ENCODE measurements at places on chromosomes 6 and 20.
A peak's percentile ranks its signal among the peaks of the same experiment; 100 is the strongest.

DNA sequence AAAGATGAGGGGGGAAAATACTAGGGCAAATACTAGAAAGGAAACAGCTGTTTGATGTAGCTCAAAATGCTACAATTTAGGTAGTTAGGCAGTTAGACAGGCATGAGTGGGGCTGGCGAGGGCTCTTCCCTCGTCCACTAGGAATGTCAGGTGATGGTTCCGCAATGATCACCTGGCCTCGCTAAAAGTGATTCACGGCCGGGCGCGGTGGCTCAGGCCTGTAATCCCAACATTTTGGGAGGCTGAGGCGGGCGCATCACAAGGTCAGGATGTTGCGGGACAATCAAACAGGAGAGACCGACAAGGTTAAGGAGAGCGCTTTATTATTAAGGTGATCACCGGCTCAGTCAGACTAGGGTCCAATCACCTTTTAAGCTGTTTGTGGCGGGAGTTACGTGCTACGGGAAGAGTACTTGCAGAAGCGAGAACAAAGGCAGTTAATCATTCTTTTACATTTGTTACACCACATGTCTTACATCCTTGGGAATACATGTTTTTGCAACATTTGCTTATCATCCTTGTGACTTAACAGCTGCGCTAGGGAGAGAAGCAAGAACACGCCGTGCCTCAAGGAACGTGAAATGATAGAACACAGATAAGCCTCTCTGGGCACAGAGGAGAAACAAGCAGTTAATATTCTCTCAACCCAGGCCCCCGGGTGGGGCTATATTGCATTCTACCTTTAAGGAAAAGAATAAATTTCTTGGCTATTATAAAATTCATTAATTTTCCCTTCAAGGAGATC lies 1025.4 kb downstream of the EYS start:
- DNase-seq = no peak

GRCh38 chr6:63930848-63931247 lies 295.2 kb downstream of the PHF3 start:
- DNase-seq = no peak

GRCh38 chr20:6651016-6651415 lies 116.5 kb upstream of the BMP2 start:
- DNase-seq = no peak

DNA sequence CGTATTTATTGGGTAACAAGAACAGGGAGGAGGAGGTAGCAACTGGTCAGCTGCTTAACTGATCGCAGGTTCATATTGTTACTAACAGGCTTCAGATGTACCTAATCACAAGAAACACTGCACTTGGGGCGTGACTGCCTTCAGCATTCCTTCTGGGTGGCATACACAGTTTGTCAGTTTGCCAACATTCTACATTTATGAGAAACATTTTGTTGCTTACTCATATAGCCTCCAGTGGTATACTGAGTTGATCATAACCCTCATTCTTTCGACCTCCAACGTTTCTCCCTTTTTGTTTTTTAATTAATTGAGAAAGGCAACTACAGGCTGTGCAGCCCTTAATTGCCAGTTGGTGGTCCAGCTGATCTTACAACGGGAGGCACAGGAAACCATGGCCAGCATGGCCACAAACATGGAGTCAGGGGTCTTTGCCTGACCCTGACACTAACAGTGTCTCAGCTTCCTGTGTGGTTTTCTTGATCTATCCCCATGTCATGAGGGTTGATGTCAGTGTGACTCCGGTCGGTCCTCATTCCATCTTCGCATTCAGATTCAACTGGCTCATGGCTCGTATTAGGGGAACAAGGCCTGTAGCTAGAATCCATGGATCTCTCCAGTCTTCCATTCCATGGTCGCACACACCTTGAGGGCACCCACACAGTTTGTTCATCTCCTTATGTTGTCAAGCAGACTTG lies 9.4 kb downstream of the EPB41L2 start:
- DNase-seq = no peak

DNA sequence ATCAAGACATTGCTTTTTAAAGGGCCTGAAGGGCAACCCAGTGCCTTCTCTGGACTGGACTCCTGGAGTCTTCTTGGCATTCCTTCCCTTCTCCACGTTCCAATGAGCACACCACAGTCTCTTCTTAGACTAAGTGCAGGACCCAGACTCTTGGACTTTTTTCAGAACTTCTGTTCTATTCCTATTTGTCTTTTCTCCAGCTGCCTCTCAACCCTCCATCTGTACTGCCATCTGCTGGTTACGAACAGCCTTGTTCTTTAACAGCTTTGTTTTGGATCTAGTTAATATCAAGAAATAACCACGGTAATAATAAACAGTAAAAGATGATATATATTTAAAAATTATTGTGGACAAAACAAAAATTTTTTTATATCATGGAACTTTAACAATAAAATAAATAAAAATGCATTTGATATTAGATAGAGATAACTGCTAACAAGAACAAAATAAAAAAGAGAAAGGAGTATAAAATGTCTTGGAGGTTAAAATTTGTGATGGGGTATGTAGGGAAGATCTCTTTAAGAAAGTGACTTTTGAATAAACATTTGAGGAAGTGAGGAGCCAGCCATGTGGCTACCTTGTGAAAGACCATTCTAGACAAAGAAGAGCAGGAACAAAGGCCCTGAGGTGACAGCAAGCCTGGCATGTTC lies 105.1 kb upstream of the HCRTR2 start:
- DNase-seq = no peak

- DNase-seq = peak; percentile 41
These were observed 51.7 kb downstream of the CHMP4B start for GRCh38 chr20:33862709-33863403.

- no peak for DNase-seq
These were observed 71.3 kb upstream of the MYL9 start for GRCh38 chr20:36469973-36470372.

GRCh38 chr20:36745234-36745926 lies 510 bp downstream of the NDRG3 start:
- DNase-seq = peak; percentile 37

DNA sequence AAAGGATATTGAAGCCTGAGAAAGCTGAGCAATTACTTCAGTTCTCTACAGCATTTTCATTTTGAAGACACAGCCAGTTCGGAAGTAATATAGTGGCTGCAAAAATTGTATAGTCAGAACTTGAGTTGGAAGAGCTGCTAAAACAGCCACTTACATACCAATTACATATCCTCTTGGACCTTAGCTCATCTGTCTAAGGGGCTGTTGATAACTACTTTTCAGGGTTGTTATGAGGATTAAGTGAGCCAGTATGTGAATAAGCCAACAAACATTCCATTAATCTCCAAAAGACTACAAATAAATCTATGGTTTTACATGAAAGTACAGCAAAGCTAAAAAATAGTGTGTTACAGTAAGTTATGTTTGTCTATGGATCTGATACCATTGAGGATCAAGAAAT lies 59.7 kb downstream of the TMEM200A start:
- no peak for DNase-seq

DNA sequence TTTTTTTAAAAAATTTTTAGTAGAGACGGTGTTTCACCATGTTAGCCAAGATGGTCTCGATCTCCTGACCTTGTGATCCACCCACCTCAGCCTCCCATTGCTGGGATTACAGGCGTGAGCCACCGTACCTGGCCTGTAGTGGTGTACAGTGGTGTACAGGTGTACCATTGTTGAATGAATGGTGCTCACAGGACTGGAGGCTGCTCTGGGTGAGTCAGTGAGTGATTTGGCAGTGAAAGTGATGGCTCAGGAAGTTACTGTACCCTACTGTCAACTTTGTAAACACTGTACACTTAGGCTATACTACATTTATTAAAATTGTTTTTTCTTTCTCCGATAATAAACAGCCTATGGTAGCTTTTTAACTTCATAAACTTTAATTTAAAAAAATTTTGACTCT lies 122.8 kb upstream of the EEF1E1 start:
- DNase-seq = no peak

DNA sequence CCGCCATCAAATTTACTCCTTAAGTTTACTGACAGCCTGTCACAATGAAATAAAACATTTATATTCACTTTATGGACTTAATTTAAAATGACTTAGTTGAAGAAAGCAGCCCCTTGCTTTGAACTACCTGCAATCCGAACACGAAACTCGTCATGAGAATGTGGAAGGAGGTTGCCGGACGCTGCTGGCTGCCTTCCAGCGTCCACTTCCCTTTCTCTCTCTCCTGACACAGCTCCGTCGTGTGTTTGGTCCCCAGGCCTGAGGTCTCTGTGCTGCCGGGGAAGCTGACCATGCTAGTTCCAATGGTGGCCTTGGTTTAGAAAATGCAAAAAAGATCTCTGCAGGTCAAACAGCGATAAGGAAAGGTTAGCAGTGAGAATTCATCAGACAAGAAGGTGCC lies 519.7 kb downstream of the CDH26 start:
- no peak for DNase-seq

- DNase-seq = no peak
These were observed 27.3 kb downstream of the CDK5RAP1 start for GRCh38 chr20:33373735-33374605.

DNA sequence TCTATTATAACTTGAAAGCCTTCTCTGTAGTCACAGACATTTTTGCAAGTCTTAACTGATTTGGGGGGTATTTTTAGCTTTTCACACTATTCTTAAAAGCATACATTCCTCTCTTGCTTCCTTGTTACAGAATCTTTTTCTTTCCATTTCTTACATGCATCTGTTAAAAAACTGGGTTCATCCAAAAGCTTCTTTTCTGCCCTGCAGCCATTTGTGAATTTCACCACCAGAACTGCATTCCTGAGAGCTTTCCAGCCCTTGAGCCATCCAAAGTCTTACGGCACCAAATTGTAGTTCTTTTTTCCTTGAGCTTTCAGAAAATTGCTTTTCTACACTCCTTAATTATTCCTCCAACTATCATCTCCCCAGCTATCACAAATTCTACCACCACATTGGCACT lies 19.7 kb upstream of the GSTA4 start:
- no peak for DNase-seq

DNA sequence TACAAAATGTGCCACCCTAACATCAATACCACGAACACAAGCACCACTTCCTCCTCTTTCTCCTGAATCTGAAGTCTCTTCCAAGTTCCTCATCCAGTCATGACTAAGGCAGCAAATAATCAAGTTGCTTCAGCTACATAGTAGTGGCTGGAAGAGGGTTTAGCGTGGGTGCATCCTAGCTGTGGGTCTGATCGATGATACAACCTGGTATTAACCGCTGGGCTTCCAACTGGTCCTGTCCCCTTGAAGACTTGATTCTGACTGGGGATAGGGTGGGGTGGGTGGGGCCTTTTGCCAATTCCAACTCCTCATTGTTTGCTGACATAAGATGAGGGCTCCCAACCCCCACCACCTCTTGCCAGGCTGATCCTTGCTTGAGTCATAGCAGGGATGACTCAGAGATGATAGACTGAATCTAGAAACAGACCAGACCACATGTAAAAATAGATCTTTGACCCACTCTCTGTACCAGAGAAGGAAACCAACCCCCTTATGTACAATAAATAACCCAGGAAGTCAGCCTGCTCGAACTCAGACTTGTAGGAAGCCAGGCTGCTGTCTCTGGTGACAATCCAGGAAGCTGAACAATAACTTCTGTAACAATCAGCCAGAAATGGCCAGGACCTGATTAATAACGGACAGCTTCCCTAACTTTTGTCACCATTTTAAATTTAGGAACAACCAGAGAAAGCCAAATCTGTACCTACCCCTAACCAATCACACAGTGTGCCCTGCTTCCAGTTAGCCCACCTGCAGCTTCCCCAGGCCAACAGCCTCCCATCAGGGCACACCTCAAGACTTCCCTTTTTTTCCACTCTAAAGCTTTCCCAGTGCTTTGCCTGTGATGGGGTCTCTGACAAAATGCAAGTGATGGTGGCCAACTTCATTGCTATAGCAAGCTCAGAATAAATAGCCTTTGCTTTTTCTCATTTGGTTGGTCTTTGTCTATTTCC lies 68.9 kb upstream of the FAM184A start:
- DNase-seq = peak; percentile 68

- peak; percentile 14 for DNase-seq
These were observed 25.1 kb upstream of the KIAA0408 start for GRCh38 chr6:127484212-127484863.

GRCh38 chr6:143536866-143537691 lies 25.6 kb upstream of the FUCA2 start:
- peak; percentile 59 for DNase-seq

GRCh38 chr6:34791164-34791700 lies 651 bp upstream of the BLTP3A start:
- DNase-seq = peak; percentile 46

DNA sequence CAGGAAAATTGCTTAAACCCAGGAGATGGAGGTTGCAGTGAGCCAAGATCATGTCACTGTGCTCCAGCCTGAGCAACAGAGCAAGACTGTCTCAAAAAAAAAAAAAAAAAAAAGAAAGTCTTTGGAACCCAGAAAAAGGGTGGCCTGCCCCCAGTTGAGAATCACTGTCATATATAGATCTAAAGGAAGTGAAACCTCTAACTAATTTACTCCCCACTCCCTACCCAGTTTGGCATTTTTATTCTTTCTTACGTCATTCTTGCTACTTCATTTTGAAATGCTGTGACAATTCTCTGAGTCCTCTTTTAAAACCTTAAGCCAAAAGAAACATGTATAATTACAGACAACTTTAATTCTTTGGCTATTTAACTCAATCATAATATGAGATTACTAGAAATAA lies 254.8 kb downstream of the CDC5L start:
- DNase-seq = no peak

GRCh38 chr6:100512203-100512862 lies 47.6 kb upstream of the SIM1 start:
- no peak for DNase-seq

DNA sequence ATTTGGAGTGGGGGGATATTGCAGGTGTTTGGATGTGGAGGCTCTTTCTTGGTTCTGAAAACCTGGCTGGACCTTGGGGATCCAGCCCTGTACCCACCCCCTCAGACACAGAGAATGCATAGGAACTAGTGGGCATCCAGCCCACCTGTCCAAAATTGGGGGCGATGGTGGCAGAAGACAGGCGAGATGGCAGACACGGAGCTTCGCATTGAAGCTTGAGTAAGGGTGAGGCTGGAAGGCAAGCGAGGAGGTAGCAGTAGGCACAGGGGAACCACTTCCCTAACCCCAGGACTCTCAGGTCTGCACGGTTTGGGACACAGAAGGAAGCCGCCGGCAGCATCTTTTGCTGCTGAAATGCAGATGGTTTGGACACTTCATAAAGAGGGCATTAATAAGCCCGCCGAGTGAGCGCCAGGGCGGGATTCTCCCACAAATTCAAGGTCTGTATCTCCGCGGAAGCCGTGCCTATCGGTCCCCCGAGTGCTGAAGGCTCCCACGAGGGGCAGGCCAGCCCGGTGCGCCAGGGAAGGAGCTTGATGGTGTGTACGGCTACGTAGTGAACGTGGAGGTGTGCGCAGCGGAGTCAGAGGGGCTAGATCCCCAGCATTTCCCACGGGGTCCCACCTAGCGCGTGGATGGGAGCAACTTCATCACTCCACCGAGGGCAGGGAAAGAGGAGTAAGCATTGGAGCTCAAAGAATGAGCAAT lies 1.6 kb upstream of the FOXA2 start:
- no peak for DNase-seq

- no peak for DNase-seq
These were observed 50.0 kb downstream of the LAMA4 start for GRCh38 chr6:112204350-112204706.

DNA sequence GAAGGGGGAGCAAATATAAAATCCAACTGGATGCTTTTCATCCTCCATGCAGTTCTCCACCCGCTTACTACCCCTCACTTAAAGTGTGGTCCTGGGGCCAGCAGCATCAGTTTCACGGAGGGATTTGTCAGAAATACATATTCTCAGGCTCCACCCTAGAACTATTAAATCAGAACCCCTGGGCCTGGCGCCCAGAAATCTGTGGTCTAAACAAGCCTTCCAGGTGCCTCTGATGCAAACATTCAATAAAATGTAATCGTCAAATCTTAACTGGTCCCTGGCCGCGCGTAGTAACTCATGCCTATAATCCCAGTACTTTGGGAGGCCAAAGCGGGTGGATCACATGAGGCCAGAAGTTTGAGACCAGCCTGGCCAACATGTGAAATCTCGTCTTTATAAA lies 47.7 kb downstream of the ATXN1 start:
- no peak for DNase-seq

Data from stimulated activated CD4-positive, alpha-beta T cell treated with anti-CD3 and anti-CD28 coated beads, Interleukin-4, amount 100 ng/mL, for 24 hours (primary cell).